Iris pigment epithelial cell (primary cell): ENCODE measurements at places on chromosomes 5 and 9.

- DNase-seq, result peak; percentile 95
Observed at GRCh38 chr9:88197781-88198340, 59.6 kb upstream of the SPATA31C2 start.

DNA sequence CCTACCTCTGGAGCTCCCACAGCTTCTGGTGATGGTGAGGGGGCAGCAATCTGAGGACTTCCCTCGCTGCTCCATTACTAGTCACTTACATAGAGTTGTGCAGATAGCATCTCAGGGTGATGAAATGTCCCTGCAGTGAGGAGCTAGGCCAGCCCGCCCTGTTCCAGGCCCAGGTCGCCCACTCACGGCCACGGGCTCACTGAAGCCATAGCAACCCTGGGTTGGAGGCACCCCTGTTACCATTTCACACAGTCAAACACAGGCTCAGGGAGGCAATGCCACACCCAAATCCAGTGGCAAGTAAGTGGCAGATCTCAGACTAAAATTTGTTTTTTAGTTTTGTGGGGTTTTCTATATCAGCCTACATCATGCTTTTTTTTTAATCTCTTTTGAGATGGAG, 19.6 kb downstream of the SH2D3C start:
- no peak for DNase-seq

DNA sequence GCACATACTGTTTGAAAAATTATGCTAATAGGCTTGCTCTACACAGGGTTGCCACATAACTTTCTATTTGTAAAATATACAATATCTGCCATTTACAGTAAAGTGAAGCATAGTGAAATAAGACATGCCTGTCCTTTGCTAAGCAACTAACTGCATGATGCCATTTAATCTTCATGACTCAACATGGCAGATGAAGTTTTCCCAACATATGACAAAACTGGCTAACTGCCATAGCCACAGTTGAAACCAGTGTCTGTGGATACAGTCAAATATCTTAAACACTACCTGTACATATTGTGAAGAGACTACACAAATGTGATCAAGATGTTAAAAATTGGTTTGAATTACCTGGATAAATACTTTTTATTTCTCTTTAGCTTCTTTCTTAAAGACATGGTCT, 3.1 kb upstream of the DMAC1 start:
- DNase-seq, result no peak

DNA sequence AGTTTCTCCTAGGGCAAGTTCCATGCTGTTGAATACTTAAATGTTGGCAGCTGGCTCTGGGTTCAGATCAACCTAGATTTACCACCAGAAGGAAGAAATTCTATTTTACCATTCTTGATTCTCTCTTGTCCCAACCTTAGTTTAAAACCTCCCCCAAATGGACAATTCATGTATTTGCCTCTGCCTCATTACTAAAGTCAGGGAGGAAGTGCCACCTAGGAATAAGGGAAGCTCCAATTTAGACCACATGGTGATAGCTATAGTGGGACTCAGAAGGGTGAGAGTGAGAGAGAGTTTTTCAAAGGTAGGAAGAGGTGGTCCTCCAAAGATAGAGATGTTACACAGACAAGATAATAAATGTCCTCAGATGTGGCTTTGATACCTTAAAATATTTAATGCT, 53.4 kb upstream of the PAM start:
- DNase-seq, result no peak

- DNase-seq, result no peak
Observed at GRCh38 chr9:3177146-3177761, 333.4 kb upstream of the PUM3 start.

DNA sequence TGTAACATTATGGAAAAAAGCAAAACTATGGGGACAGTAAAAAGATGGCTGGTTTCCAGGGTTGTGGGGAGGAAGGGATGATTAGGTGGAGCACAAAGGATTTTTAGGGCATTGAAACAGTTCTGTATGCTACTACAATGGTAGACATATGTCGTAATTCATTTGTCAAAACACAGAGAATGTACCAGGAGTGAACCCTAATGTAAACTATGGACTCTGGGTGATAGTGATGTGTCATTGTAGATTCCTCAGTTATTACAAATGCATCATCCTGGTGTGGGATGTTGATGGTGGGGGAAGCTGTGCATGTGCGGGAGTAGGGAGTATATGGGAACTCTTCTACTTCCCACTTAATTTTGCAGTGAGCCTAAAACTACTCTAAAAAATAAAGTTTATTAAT, 135.0 kb upstream of the GABRP start:
- DNase-seq, result peak; percentile 89

DNA sequence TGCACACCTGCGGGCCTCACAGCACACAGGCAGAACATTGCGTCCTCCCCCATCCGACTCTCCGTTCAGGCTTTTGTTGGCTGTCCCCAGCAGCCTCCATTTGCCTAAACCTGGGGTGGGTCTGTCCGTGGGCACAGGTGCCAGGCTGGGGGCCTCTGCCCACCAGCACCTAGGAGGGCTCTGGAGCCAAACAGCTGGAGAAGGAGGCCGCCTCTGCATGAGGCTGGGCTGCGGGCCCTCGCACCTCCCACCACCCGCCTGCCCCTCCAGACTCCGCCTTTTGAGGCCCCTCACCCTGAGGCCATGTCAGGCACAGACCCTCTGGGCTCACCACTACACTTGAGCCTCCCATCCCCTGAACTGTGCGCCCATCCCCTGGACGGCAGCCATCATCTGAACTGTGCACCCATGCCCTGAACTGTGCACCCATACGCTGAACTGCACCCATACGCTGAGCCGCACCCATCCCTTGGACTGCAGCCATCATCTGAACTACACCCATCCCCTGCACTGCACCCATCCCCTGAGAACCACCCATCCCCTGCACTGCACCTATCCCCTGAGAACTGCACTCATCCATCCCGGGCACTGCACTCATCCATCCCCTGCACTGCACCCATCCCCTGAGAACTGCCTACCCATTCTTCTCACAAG, 98.0 kb upstream of the OTULINL start:
- no peak for DNase-seq
